ENCODE measurements at places on chromosomes 7 and 10.

DNA sequence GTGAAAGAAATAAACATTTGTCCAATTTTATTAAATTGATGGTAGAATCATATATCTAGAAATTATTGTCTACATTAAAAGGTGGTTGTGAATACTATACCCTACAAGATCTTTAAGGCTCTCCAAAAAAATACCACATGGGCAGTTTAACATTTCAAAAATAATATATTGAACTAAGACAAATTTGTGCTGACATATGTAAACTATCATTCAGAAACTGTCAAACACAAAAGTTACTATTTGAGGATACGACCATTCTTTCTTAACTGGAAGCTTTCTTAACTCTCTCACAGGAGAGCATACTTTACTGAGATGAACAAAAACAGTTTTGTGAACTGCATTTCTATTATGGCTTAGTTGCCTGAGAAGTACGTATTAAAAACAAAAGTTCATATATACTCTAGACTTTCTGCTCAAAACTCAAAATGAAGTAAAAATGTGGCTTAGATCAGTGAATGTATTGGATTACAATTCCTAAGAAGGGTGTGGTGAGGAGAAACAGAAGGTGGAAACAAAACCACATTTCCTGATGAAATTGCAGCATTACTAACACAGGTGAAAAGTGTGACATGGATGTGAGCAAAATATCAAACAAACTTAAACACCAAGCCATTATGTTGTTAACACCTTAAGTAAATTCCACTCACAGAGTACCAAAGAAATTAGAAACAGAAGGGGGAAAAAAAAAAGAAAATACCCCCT, 138.5 kb downstream of the SEMA3A start:
- no peak for DNase-seq

DNA sequence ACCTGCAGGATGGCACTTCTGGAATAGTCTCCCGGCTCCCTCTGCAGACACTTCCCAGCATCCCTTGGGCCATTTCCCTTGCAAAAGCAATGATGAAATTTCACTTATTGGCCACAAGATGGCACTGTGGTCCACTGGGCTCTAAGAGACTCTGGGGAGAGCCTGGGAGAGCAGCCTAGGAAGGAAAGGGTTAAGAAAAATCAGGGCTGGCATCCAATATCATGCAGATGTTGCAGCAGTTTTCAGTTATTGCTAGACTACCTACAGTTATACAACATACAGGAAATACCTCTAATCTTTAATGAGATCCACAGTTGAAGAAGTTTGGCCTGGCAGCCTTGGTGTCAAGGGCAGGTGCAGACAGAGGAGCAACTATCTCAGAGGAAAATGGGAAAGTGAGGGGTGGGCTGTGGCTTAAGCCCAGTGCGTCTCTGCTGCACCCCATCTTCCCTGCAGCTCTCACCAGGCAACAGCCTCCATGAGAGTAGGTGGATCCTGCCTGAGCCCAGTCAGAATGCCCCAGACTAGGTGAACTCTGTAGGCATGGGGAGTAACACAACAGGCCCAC, 100.2 kb upstream of the PRSS58 start:
- peak; percentile 29 for DNase-seq

- DNase-seq = no peak
These were observed 64.0 kb downstream of the ZNF33B start for GRCh38 chr10:42574336-42574735.

DNA sequence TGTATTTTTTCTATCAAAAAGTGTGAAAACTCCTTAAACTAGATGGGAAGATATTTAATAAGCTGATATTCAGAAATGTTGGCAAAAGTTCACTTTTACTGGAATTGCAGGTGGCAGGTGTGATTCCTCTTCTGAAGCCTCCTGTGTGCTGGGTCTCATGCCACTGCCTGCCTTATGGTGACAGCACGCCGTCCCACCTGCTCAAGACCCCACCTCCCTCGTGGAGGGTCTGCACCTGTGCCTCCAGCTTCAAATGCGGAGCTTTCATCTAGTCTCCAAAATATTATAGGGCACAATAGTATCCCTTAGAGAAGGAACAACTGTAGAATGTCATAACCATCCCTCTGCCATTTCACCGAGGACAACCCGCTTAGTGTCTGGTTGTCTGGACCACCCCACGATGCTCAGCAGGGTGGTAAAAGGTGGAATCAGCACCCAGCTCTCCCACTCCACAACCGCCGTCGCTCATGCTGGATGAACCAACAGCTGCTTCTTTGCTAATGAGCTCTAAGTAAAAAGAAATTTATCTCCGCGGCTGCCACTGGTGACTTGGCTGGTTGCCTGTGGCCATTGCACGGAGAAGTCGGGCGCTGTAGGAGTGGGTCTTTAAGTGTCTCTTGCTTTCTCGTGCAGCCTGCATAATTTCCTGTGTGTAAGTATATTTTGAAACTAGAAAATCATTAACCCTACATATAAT, 119.3 kb upstream of the TCERG1L start:
- DNase-seq = no peak

GRCh38 chr7:151597541-151598444, 78.1 kb upstream of the RHEB start:
- DNase-seq = no peak

DNA sequence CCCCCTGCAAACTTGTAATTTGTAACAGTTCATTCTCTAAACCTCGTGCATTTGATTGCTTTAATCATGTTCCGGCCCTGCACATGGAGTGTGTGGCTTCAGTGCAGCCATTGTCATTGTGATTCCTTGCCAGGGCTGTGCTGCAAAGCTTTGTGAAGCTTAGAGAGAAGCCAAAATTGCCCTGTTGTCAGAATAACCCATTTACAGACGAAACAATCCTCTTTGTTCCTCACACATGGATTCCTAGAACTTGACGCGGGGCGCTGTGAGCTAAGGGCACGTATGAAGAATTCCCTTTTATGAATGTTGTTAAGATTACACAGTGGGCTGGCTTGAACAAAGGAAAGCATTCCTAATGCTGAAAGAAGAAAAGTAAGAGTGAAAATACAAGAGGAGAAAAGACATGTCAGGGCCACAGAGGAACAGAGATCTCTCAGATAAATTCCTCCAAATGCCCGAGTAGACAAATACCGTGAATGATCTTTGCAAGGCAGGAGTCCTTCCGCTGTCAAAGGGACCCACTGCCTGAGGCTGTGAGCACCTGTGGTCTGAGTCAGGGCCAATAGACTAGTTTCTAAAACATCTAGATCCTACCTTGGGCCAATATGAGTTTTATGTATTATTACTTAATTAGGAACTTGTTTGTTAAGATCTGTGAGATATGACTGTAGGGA, 205.4 kb upstream of the C7orf33 start:
- DNase-seq = no peak

DNA sequence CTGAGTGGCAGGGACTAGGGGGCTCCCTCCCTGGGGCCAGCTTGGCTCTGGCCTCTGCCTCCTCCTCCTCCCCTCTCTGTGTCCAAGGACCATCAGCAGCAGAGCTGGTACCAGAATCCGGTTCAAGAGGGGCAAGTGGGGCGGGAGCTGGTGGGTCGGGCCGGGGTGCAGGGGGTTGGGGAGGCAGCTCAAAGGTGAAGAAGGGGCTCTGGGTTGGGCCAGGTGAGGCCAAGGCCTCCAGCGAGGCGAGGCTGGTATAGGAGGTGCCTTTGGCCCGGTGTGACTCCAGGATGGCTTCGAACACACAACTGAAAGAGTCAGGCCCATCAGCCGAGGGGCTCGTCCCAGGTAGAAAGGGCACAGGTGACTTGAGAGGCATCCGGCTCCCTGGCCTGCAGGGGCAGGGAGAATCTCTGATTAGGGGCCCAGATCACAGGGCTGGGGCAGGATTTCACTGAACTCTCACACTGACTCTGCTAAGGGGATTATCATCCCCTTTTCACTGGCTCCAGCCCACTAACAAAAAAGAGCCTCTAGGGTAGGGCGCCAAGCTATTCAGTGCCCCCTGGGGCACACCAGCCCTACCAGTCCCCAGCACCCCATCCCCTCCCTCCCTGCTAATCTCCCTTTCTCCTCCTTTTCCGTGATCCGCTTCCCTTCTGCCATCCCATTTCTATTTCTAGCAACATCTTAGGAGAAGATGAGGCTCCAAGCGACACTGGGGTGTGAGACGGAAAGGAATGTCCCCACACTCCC, 4.6 kb downstream of the PSD start:
- no peak for DNase-seq

DNA sequence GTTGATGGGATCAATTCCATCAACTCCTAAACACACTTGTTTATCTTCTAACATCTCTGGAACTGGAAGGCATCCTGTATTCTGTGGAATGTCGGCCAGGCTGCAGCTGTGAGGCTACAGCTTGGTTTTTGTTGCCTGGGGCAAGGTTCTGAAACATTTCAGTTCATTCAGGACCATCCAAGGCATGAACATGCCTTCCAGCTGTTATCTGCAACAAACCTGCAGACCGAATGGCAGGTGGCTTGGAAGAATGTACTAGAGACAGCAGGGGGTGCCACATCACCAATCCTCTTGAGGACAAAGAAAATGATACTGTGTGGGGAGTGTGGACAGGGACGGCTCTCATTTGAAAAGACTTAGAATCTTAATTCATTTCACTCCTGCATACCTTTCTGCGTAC, 12.4 kb downstream of the PAPOLB start:
- DNase-seq = peak; percentile 19

DNA sequence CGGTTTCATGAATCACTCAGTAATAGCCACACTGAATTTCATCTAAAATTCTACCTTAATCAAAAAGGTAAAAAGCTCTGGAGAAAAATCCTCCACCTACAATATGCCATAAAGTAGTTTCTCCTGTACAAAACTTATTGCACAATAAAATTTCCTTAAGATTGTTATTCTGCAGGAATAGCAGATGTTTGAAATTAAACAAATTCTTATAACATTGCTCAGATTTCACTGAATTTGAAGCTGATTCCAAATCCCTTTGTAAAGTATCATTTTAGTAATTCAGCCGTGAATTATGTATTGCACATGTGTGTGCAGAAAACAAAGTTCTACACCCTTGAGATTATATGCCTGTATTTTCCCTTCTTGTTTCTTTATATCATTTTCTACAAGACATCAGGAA, 123.8 kb downstream of the AMPH start:
- no peak for DNase-seq

DNA sequence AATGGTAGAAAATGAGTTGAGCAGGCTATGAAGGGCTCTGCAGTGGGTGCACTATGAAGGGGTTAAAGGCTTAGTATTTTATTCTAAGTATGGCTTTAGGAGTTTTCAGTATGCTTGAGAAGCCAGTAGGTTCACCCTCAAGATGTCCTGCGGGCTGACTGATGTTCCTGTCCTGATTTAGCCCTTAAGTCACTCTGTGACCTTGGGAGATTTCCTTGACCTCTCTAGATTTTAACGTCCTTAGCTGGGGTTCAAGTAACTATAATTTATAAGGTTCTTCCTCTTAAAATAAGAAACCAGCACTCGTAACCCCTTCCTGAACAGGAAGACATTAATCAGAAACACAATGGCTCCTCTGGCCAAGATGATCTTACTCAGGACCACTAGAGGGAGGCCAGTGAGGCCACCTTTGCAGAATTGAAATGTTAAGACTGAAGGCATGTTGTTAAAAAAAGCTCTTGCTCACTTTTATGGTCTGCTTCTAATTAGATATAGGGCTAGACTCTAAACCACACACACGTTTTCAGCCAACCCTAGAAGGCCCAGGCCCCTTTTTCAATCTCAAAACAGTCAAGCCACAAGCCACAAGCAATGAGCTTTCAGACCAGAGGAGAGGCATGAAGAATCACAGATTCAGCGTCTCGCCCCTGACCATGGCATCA, 41.9 kb downstream of the CDK1 start:
- DNase-seq = no peak

GRCh38 chr7:120834726-120835125, 23.2 kb downstream of the TSPAN12 start:
- DNase-seq = no peak
